Upper lobe of right lung (tissue), 1 donor: ENCODE measurements at places on chromosomes 12 and 14.

GRCh38 chr14:31990926-31991572, 86.1 kb upstream of the ARHGAP5 start:
- DNase-seq: no peak

- no peak for DNase-seq
Observed at GRCh38 chr12:131606218-131606901, 104.5 kb upstream of the SFSWAP start.

GRCh38 chr12:57086493-57087009, 2.4 kb upstream of the NAB2 start:
- DNase-seq: peak; percentile 87

- DNase-seq: no peak
Observed at GRCh38 chr12:25723336-25723735, 170.3 kb upstream of the LMNTD1 start.

DNA sequence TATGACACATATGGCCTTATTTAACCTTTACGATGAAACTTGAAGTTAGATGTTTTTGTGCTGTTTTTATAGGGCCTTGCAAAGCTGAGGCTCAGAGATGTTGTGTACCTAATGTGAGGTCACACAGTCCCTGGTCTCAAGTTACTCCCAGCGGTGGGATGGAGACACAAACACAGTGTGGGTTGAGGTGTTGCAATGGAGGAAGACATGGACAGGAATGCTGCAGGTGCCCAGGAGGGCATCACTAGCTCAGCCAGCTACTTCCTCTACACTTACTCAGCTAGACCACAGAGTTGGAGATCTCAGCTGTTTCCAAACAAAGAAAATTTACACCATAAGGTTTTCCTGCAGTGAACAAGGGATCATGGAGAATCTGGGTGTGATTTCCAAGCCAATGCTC, 15.5 kb downstream of the LHX5 start:
- DNase-seq: no peak

GRCh38 chr14:25843481-25844470, 754.1 kb downstream of the NOVA1 start:
- DNase-seq: no peak

DNA sequence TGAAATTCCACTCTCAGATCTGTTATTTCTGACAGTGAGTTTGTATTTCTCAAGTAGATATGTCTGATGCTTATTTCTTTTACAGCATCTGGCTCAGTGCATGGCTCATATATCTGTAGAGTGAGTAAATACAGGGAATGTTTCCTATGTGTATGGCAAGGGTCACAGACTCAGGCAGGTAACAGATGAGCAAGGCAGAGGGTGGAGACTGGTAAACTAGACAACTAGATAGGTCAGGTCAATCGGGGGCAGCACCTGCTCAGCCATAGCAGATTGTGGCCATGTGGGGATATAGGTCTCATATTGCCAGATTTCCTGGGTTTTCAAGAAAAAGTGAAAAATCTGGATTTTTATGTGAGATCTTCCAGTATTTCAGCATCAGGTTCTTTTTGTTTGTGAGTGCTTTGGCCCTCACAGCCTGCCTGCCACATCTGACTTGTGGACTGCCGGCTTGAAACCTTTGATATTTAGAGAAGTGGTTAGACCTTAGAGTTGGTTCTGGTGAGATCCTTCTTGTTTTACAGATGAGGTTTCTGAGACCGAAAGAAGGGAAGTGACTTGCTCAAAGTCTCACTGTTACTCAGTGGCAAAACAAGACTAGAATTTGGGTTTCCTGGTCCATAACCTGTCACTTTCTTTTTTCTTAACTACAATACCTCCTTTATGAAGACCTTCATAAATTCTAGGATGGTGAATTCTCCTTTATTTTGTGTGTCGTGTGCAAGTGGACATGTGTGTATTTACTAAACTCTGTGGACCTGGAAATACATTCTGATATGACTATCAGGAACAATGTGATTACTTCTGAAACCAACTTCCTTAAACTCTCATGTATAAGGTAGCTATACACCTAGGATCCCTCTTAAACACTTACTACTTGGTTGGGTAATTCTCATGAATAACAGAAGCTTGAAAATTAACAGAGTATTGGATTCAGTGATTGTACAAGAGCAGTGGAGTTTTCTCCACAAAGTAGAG, 34.4 kb downstream of the PROX2 start:
- no peak for DNase-seq

DNA sequence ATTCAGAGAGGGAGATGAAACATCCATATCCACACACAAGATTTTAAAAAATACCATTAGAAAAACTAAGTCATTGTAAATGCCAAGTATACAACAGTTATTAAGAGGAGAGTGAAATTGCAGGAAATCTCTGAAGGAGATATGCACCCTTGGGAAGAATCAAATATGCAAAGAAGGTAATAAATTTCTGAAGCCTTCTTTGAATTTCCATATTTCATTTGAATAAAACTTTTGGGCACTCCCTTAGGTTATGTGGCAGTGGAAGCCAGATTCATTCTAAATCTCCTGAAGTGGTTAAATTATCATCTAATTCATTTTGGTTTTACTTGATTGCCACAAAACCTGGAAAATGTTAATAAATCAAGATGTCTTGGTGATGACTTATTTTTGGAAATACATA, 138.9 kb upstream of the CLEC14A start:
- DNase-seq: no peak

- peak; percentile 87 for DNase-seq
Observed at GRCh38 chr12:132506328-132507160, 16.6 kb downstream of the FBRSL1 start.
